ENCODE measurements at places on chromosomes 5 and 9.

GRCh38 chr5:124289130-124289529 lies 457.3 kb downstream of the ZNF608 start:
- no peak for DNase-seq

GRCh38 chr9:37441776-37442370 lies 19.4 kb downstream of the GRHPR start:
- DNase-seq, result no peak

DNA sequence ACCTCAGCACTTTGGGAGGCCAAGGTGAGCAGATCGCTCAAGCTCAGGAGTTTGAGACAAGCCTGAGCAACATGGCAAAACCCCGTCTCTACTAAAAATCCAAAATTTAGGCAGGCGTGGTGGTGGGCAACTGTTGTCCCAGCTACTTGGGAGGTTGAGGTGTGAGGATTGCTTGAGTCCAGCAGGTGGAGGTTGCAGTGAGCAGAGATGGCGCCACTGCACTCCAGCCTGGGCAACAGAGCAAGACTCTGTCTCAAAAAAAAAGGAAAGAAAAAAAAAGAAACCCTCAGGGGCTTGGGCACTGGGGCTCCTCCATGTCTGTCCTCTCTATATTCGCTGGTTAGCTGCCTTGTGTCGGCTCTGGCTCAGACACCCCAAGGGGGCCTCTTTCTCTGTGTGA lies 10.9 kb upstream of the PPP2CA start:
- DNase-seq, result no peak

DNA sequence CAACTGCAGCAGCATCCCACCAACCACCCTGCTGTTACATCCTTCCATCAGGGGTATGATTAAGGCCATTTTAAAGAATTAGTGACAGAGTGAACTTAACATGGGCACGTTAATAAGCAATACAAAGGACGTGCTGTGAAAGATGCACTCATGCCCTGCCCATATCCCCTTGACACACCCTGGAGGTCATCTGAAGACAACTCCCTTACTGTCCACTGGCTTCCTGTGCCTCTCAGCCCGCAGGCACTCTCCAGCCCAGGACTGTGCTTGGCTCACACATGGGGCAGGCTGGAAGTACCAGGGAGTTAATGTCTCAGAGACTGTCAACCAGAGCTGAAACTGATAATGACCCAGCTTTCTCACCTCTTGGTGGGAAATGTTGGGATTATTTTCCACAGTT lies 81.8 kb downstream of the TRIM36 start:
- DNase-seq, result no peak

DNA sequence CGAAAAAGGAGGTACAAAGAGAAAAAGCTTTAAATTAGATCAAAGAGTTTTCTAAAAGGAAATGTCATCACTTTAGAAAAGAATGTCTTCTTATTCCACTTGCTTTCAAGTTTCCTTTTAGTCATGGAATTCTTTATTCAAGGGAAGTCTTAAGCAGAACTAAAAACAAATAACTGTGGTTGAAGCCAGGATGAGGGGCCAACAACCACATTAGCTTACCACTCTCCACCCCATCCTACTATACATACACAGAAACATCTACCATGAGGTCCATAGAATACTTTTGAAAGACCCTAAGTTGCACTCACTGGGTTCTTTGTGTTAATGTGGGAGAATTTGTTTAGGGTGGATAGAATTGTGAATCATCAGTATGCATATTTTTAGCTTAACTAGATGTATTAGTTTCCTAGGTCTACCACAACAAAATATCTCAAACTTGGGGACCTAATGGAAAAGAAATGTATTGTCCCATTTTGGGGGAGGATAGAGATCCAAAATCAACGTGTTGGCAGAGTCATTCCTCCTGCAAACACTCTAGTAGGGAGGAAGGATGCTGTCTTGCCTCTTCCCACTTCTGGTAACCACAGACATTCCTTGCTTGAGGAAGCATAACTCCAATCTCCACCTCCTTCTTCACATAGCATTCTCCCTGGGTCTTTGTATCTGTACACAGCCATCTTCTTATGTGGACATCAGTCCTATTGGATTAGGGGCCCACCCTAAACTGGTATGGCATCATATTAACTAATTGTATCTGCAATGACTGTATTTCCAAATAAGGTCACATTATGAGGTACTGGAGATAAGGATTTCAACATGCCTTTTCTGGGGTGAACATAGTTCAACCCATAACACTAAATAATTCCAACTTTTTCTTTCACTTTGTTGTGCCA lies 239.4 kb downstream of the LURAP1L start:
- DNase-seq, result no peak

GRCh38 chr5:82445726-82446335 lies 167.7 kb upstream of the RPS23 start:
- DNase-seq, result no peak

GRCh38 chr5:135211791-135212190 lies 177.8 kb upstream of the PITX1 start:
- DNase-seq, result no peak

DNA sequence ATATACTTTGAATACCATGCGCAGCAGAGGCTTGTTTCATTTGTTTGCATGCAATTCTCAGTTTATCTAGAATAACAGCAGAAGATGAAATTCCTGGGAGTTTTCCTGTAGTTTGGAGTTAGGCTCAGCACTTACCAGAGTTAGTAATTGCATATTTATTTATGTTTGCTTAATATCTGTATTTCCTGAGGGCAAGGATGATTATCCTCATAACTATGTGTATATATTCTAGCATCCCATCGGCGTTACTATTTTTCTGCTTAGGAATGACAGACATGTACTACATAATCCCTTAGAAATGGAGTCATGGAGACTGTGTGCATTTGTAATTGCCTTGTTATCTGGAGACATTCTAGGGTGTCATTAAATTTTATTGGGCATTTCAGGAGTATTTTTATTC lies 1184.8 kb downstream of the DTWD2 start:
- DNase-seq, result peak; percentile 34

DNA sequence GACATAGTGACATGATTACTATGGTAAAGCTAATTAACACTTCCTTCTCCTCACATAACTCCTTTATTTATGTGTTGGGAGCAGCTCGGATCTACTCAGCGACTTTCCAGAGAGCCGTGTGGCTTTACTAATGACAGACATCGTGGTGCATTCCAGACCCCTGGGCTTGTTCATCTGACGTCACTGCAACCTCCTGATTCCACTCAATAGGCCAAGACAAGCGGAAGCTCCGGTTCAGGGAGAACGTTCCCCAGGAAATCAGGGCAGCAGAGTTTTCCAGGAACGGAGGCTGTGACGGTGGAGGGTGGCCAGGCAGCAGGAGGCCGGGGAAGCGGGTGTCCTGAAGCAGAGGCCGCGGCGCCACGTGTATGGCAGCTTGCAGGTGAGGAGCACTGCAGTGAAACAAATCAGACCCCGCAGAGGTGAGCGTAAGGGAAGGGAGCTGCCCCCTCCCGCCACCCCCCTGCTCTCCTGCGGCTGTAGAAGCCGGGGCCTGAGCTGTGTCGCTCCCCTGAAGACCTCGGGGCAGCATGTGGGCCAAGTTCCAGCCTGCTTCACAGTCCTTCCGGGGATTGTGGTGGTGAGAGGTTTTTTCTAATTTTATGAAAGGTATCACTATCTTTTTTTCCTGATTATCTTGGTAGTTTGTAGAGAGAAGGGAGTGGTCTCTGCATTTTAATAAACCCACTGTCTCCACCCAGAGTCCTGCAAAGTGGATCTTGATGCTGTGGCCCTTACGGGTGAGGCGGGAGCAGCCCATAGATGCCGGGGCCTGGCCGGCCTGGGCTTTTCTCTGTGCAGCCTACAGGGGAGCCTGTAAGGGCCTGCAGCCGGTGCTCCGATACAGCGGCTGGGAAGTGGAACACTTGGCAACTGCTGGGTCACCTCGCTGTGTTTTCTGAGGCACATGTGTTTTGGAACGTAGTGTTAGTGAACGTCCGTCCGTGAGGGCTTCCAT lies 220.4 kb upstream of the IRX4 start:
- DNase-seq, result no peak

DNA sequence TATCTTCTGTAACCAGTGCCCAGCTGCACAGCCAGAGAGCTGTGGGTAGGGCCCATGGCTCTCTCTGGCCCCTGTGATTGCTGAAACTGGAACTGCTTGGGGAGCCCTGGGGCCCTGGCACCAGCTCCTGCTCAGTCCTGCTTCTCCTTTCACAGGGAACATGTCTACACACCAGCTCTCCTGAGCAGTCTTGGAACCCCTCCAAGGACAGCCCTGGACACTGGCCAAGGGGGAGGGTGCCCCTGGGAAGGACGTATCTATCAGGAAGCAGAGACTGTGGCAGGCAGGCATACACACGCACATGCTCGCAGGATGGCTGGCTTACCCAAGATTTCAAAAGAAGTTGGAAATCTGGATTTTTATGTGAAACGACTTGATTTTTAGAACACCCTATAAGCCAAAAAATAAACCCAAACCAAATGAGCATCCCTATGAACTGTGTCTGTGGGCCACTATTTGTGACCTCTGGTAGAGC lies 8.8 kb upstream of the TRAF1 start:
- DNase-seq, result no peak

- DNase-seq, result no peak
Measured at GRCh38 chr5:392431-392988, 50.5 kb upstream of the EXOC3 start.

DNA sequence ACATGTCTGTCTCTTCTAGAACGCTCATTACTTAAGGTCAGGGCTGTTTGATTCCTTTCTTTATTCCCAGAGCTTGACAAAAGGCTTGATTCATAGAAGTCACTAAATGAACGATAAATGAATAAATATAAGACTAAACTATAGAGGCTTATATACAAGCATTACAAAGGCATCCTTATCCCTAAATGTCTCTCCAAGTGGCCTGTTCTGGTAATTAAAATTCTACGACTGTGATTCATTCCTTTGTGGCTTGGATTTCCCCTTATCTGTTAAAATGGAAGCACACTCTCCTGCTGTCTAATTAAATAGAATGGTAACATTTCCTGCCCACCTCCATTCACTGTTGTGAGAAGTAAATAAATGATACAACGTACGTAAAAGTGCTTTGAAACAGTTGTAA lies 49.5 kb downstream of the C7 start:
- no peak for DNase-seq

GRCh38 chr9:31394015-31394473 lies 990.4 kb upstream of the ACO1 start:
- DNase-seq, result peak; percentile 51

GRCh38 chr5:675871-676698 lies 17.1 kb downstream of the TPPP start:
- DNase-seq, result no peak

DNA sequence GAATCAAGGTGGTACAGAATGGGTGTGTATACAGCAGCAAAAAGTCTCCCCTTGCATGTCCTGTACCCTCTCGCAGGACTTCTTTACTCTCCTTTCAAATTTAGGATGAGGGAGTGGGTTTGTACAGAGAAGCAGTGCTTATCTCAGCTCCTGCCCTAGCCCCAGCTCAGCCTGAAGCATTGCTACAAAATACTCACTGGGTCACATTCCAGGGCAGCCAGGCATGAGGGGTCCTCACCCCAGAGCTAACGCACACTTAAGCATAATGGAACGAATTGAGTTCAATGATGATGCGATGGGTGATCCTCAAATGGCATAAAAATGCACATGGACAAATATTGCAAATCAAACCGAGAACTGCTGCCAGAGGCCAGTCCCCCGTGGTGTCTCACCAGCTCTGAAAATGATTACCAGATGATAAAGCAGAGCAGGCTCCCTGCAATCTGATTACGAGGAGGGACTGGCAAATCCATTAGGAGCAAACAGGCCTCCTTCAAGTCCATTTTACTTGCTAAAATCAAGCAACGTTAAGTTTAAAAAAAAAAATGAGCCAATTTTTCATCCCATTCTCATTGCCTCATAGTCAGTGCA lies 231.6 kb upstream of the TAS2R1 start:
- no peak for DNase-seq

DNA sequence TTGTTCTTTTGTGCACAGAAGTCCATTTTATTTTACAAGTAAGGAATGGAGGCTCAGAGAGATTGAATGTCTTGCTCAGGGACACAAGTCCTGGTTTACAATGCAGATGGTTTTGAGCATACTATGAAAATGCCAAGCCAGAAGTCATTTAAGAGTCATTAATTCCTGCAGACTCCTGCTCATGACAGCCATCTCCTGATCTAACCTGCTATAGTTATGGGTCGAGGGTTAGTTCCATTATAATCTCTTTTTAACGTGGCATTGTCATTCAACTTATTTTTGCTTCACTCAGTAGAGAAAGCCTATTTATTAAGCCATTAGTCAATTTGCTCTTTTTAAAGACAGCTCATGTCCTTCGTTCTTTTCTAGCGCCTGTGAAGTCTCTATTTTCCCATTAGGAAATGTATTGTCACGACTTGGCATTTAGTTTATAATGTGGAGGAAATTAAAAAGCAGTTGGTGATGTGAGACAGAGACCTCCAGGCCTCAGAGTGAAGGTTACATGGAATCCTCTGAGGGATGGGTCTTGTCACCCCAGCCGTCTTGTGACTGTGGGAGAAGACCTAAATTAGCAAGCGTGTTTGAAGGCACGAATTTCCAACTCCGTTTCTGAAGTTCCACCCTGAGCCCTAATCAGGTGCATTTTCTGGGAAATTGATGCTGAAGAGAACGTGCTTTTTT lies 84.1 kb downstream of the ACTBL2 start:
- no peak for DNase-seq

DNA sequence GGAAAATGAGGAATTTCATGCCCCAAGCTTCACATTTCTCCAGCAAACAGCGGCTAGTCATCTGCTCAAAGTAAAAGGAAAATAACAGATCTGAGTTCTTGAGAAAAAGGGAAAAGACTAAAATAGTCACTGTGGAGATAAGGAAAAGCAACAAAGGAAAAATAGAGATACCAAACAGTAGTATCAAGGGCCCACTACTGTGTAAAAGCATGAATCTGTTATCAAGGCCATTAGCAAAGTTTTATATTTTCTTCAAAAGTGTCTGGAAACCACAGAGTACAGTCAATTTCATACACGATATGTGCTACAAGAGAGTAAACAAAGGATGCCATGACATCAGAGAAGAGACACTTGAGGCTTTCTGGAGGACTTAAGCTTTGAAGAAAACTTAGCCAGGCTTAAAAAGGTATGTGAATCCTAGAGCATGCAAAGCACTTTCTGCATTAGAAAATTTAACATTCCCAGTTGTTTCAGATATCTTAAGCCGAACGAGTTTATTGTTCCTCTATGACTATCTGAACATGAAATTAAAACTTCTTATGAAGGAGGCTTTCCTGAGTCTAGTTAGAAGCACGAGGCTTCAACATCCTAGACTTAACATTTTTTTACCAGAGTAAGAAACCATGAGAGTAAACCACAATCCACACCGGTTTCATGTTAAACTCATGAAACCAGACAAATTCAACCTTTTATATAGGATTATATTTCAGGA lies 1.2 kb downstream of the TTC33 start:
- DNase-seq, result no peak

- no peak for DNase-seq
Measured at GRCh38 chr9:97430316-97431043, 18.6 kb downstream of the TDRD7 start.

DNA sequence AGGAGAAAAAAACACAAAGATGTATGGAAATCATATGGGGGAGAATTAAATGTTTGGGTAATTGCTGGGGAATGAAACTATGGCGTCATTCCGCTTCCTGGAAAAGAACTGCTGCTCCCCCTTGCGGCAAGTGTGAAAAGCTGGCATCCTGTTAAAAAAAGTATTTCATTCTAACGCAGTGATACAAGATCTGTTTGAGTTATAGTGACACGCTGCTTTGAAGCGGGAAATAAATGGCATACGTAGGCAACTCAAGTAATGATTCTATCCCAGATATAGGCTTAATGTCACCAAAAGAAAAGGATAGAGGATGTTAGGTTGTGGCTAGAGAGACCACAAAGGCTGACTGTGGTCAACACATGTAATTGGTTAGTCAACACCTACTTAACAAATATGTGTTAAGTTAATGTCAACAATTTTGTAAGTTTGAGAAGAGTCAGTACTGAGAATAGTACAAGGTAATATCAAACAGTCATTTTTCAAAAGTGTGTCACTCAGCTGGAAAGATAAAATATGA lies 70.2 kb upstream of the ALDH1A1 start:
- DNase-seq, result no peak
